ENCODE measurements at places on chromosomes 11 and 22.

GRCh38 chr11:29260939-29261705, 755.7 kb downstream of the KCNA4 start:
- no peak for DNase-seq

GRCh38 chr22:31286360-31287255, 5.7 kb downstream of the PIK3IP1 start:
- peak; percentile 29 for DNase-seq

DNA sequence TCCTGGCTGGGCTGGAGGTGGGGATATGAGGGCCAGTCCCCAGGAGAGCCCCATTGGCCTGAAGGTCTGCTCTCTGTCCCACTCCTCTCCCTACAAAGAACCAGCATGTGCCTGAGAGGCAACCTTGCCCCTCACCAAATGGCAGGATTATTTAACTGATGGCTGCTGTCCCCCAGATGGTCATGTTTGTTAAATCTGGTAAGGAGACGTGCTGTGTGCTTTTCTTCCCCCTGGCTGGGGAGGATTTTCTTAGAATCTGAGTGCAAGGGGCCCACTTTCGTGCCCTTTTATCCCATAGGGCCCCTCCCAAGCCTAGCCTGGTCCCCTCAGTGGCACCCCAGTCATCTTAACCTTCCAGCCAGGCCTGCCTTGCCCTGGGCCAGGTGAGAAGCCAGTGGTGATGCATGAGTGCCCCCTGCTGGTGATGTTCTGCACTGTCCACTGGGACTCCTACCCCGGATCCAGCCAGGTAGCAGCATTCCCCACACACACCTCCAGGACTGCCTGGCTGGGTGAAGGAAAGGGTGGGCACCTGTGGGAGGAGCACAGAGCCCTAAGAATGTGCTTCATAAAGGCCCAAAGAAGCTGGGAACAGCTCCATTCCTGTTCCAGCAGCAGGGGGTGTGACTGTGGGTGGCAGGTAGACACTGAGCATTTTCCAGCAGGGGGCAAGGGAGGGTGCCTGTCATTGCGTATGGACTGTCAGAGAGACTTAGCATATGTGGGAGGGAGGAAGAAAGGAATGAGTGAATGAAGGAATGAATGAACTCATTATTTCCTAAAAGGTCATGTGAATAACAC, 28.9 kb downstream of the MFNG start:
- DNase-seq, result peak; percentile 45

DNA sequence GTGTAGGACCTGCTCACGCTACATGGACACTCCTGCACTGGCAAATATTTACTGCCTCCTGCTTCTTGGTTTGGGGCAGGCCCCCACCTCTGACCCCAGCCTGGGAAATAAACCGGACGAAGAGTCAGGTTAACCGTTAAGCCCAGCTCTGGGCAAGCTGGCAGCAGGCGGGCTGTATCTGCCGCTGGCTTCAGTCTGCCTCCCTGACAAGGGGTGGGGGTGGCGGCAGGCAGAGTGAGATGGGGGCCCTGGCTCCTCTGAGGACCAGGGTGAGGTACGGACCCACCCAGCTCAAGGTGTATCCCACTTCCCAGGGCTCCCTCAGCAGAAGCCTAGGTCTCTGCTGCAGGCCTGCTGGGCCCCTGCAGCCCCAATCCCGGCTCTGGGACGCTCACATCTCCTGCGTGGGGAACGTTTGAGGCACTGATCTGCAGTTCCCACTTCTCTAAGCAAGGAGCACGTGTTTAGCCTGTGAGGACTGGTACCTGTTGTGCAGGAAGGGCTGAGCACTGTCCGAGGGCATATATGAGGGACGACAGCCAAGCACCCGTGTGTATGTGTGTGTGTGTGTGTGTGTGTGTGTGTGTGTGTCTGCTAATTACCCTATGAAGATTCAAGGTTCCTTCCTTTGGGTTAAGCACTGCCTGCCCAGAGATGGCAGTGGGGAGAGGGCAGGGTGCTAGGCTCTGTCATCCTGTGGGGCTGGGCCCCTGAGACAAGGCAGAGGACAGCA, 1.1 kb upstream of the LRRC75B start:
- no peak for DNase-seq

- DNase-seq, result no peak
Observed at GRCh38 chr11:125375146-125375545, 120.9 kb downstream of the FEZ1 start.
